Fibroblast of gingiva (primary cell): ENCODE measurements at places on chromosomes 1 and 21.

- DNase-seq = peak; percentile 45
Measured at GRCh38 chr21:43864313-43864961, 586 bp upstream of the AGPAT3 start.

DNA sequence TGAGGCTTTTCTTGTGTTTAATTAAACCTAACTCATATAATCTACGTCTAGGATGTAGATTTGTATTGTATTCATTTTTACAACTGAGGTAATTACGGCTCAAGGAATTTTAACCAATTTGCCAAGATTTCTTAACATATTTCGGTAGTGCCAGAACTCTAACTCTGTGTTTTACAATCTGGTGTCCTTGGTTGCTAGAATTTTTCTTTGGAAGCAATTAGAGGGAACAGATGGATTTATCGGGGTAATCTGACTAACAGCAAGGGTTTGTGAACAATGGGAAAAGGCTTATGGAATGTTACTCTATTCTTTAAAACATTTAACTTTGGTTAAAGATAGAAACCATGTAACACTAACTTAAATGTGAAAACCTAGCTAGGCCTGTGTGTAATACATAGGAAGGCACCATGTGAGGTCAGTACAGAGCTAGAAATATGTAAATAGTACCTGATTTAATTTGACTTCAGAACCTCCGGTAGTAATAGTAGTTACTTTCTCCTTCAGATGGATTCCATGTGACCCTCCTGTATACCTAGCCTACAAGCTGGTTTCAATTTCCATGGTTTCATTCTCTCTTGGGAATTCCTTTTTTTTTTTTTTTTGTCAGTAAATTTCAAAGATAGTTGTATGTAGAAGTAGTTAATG, 1.2 kb downstream of the MTF2 start:
- peak; percentile 71 for DNase-seq

DNA sequence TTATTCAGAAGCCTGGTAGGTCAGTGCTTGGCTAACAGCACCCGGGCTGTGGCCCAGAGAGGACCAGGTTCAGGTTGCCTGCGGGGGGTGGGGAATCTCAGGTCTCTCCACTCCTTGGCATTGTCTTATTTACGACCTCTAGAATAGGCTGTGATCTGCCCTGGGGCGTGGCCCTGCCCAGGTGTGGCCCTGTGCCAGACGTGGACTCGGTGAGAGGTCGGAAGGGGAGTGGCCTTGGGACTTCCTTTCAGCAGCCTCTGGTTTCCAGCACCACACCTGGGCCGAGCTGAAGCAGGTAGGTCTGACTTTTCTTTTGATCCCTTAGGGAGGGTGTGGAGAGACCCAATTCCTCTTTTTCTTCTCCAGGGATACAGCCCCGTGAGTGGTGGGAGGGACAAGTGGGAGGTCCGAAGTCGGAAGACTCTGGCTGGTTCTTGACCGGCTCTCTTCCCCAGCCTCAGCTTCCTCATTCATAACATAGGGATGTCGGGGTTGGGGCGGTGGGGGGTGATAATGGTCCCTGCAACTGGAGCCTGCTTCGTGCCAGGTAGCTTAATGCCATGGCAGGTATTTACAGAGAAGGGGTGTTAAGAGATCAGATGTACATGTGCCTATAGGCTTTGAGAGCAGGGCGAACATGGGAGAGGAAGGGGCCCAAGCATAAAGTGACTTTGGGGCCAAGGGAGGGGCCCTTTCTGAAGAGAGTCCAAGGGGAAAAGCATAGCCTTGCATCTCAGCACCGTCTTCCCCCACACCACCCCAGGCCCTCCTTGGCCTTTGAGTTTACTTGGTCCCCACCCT, 16.5 kb downstream of the ACOT11 start:
- DNase-seq = no peak

- no peak for DNase-seq
Measured at GRCh38 chr1:54861070-54861761, 25.8 kb downstream of the DHCR24 start.

GRCh38 chr1:153628638-153629342, 556 bp downstream of the S100A1 start:
- no peak for DNase-seq
